Endodermal cell (in vitro differentiated cells): ENCODE measurements at places on chromosomes 3 and 15.

DNA sequence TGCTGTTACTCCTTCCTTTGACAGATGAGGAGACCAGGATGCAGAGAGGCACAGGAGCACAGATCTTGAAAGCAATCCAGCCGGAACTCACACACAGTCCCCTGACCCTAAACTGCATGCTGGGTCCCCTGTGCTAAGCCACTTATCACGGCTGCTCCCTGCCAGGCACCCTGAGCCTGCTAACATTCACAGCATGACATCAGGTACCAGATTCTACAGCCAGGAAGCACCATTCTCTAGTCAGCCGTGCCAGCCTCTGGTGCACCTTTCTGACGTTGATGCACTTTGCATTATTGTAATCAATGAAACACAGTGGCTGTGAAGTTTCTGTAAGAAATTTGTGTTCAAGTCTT, 247.3 kb downstream of the OCA2 start:
- DNase-seq: no peak

DNA sequence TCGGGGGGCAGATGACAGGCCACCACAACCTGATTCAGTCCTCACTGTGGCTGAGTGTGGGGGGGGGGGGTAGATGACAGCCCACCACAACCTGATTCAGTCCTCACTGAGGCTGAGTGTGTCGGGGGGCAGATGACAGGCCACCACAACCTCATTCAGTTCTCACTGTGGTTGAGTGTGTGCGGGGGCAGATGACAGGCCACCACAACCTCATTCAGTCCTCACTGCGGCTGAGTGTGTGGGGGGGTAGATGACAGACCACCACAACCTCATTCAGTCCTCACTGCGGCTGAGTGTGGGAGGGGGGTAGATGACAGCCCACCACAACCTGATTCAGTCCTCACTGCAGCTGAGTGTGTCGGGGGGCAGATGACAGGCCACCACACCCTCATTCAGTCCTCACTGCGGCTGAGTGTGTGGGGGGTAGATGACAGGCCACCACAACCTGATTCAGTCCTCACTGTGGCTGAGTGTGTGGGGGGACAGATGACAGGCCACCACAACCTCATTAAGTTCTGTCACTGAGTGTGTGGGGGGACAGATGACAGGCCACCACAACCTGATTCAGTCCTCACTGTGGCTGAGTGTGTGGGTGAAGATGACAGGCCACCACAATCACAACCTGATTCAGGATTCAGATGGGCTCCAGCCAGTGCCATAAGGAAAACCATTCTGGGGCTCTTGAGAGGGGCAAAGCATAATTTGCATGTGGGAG, 16.9 kb downstream of the ZNF717 start:
- DNase-seq: no peak

DNA sequence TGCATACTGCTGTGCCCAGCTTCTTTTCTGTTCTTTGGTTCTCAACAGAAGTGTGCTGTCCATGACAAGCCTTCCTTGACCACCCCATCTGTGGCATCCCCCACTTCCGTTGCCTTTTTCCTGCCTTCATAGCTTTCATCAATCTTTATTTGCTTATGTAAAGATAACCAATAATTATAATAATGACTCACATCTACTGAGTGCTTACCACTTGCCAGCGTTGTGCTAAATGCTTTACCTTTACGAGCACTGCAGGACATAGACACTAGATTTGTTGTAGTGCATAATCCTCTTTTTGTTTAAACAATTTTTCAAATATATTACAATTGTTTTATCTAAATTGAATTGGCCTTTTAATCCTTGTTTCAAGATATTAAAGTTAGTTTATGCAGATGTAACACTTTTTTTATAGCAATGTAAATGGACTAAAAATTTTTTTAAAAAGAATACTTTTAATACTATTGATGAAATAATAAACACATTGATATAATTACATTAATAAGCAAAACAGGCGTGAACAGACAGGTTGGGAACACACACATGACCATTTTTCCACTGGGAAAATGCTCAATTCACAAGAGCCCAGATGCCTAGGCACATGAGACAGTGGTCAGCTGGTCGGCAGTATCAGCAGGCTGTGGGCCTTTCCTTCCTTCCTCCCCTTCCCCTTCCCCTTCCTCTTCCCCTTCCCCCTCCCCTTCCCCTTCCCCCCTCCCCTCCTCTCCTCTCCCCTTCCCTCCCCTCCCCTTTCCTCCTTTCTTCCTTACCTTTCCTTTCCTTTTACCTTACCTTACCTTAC, 42.5 kb downstream of the TRAK1 start:
- DNase-seq: no peak

- DNase-seq: no peak
Observed at GRCh38 chr3:120407508-120408287, 43.1 kb downstream of the FSTL1 start.

DNA sequence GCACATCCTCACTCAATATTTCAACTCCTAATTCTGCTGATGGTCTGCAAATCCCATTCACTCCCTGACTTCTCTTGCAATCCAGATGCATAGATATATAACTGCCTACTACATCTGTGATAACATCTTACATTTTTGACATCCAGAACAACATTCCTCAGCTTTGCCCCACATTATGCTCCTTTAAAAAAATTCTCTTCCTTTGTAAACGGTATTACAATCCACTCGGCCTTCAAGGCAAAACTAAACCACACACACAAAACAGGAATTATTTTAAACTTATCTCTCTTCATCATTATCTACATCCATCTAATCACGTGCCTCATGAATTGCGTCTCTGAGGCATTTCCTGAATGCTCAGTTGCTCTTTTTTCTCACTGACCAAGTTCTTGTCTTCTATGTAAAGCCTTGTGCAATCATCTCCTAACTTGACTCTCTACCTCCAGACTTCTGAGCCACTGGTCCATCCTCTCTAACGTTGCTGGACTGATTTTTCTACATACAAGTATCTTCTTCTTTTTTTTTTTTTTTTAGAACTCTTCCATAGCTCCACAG, 117.0 kb downstream of the SATB1 start:
- DNase-seq: no peak

- no peak for DNase-seq
Observed at GRCh38 chr3:141746962-141747361, 8.9 kb downstream of the RNF7 start.

- no peak for DNase-seq
Observed at GRCh38 chr3:22284559-22284958, 533.5 kb upstream of the ZNF385D start.

DNA sequence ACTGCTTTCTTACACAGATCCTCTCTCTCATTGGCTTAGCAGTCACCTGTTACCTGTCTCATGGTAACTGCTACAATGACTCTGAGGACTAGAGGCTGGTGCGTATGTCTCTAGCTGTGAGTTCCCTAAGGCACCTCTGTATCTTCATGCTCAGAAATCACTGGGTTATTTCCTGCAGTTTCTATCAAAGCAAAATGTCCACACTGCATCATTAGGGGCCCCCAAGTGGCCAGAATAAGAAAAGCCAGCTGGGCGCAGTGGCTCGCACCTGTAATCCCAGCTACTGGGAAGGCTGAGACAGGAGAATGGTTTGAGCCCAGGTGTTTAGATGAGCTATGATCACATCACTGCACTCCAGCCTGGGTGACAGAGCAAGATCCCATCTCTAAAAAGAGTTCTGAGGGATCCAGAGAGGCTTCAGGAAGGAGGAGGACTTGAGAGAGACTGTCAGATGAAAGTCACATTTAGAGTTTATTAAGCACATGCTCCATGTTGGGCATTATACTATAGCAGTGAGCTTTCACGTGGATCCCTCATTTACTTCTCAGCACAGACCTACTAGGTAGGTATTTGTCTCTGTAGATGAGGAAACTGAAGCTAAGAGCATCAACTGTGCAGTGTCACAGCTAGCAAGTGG, 2.3 kb upstream of the VPS18 start:
- DNase-seq: peak; percentile 84

DNA sequence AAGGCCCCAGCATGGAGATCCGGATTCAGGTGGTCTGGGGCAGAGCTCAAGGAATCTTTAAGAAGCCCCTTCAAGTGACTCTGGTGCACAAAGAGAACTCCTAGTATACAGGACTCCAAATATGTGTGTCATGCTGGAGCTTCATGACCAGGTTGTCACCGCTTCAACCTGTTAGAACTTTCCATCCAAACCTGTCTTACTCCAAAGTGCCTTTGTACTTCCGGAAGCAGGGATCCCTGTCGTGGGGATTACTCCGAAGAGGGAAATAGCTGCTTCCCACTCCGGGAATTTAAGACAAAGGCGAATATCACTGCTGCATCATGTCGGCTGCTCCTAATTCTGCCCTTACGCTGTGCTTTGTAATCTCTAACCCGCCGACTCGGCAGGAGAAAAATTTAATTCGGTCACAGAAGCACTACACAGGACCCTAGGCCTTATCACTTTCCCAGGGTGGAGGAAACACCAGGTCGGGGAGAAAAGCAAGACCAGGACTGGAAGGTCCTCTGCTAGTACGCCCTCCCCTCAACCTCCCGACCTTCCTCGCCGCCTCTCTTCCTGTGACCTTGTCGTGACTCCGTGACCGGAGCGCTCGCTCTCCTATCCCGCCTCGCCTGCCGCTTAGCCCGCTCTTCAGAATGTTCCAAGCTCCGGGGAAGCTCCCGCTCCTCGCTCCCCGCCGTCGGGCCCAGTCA, 730 bp downstream of the HIGD1A start:
- DNase-seq: peak; percentile 75

- DNase-seq: no peak
Observed at GRCh38 chr3:183991403-183991802, 26.3 kb downstream of the ABCC5 start.

DNA sequence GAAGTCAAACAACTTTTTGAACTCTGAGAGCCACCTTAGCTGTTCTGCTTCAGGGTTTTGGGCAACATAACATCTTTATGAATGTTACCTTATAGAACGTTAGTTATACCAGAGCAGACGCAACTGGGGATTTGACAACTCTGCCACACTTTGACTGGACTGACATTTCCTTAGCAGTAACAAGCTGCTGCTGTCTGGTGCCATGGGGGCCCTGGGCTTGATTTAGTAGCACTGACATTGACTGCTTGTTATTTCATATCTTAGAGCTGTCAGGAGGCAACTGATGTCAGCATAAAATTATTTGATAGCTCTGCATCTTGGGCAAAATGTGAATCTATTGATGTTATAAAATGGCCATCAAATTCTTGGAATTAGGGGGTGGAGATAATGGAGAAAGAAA, 285.4 kb downstream of the ROBO2 start:
- no peak for DNase-seq

GRCh38 chr3:53046171-53047170, 598 bp upstream of the SFMBT1 start:
- peak; percentile 92 for DNase-seq

DNA sequence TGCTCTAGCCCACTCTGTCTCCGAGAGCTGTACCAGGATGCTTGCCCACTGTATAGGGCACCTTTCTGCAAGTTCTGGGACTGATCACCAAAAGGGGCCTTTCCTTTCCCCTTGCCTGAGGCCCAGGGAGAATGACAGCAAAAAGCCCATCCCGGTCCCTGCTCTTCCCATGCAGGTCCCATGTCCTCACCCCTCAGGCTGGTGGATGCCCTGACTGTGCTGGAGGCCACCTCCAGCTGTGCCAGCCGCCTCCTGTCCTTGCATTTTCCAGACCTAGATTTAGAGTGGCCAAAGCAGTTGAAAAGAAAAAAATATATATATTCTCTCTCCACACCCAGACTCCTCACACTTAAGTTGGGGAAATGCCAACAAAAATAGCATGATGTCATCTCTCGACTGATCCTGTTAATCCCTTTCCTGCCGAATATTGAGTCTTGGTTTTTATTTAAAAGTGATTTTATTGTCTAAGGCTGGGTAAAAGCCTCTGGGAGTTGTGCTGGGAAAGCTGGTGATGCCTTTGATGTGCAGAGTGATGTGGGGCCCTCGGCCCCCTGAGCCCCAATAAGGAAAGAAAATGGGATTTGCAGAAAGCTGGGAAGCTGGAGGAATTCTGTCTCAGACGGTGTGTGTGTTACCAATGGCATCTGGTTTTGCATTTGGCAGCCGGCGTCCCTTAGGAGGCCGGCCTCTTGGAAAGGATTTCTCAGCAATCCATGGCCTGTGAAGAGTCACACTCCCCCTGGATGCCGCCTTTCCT, 29.3 kb upstream of the TPM1 start:
- DNase-seq: no peak

GRCh38 chr3:53970661-53971060, 79.0 kb upstream of the SELENOK start:
- peak; percentile 79 for DNase-seq

DNA sequence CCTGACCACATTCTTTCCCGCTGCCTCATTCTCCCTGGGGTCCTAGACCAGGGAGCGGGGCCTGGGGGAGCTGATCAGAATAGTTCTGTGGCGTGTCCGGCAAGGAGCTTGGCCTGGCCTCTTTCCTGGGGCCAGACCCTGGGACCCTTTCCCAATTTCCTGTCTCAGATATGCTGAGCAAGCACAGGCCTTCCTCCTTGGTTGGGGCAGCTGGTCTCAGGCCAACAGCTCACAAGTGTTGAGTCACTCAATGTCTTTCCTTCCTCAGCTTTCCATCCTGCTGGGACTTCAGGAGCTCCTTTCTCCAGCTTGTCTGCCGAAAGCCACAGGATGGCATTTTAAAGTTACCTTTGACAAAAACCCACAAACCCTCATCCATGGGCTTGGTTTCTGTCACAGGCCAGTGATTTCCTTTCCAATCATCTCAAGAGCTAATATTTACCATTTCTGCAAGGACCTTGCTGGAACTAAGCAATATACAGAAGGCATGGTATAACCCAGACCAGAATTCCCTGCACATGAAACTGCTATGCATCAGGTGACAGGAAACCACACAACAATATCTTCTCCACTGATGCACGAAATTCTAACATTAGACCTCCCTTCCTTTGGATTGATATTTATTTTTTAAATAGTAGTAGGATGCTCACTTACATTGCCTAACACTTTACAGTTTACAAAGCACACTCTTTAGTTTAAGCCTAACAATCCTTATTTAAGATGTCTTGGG, 19.5 kb upstream of the TIMP4 start:
- DNase-seq: no peak

DNA sequence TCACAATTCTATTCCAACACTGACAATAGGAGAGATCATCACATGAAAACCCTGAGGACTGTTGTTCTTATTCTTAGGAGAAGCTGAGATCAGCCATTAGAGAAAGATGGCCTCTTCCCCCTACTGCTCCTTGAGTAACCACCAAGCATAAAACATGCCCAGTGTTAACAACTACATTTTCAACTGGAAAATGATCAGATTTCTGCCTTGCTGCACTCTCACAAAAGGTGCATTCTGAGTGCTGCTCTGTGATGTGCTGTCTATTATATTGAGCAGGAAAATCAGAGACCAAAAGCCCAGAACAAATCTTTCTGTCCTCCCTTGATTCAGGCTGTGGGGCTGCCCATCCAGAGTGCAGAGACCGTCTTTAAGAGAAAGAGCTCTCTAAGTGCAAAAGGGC, 304.6 kb upstream of the TRIM42 start:
- no peak for DNase-seq

DNA sequence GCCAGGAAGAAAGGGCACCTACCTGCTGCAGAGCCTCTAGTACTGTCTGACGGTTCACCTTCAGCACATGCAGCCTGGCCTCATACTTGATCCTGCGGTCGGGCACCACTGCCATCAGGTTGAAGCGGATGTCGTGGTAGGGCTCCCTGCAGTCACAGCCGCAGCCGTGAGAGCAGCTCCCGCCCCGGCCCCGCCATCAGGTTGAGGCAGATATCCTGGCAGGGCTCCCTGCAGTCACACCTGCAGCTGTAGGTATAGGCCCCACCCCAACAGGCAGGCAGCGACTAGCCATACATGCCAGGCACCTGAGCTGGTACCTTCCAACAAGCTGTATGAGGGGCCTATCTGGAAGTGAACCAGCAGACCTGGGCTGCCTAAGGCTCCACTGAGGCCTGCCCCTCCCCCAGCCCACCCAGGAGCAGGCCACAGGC, 38.7 kb downstream of the SEMA3G start:
- DNase-seq: no peak
